ENCODE measurements at places on chromosomes 7 and 10.

DNA sequence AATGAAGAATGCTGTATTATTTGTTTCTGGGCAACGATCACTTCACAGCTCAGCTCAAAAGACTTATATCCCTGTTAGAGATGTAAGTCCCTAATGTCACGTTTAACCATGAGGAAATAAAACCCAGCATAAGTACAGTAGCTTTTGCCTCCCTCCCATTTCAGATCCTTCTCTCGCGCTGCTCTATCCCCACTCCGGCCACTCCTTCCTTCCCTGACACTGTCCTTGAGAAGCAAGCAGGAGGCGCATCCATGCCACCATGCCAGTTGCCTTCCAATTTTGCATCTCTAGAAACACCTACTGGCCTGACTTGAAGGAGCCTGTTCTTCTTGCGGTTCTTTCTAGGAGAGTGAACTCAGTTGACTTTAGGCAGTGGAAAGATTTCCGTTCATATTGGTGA is 1.2 kb downstream of the FAM180A start:
- DNase-seq, result no peak

DNA sequence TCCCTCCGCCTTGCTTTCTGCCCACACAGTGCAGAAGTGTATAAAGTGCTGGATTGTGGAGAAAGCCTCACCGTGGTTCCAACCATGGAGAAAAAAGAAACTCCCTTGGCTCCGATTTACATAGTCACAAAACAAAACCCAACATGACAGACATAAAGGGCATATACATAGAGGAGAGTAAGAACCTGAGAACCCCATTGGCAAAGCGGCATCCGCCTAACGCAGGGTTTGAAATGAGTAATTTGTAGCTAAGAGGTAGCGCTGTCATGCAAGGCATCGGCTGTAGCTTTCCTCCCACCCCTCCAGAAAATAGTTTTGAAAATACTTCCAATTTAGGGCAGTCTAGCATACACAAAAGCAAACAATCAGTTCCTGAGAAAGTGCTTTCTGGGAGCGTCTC is 126.0 kb upstream of the NRBF2 start:
- DNase-seq, result no peak

DNA sequence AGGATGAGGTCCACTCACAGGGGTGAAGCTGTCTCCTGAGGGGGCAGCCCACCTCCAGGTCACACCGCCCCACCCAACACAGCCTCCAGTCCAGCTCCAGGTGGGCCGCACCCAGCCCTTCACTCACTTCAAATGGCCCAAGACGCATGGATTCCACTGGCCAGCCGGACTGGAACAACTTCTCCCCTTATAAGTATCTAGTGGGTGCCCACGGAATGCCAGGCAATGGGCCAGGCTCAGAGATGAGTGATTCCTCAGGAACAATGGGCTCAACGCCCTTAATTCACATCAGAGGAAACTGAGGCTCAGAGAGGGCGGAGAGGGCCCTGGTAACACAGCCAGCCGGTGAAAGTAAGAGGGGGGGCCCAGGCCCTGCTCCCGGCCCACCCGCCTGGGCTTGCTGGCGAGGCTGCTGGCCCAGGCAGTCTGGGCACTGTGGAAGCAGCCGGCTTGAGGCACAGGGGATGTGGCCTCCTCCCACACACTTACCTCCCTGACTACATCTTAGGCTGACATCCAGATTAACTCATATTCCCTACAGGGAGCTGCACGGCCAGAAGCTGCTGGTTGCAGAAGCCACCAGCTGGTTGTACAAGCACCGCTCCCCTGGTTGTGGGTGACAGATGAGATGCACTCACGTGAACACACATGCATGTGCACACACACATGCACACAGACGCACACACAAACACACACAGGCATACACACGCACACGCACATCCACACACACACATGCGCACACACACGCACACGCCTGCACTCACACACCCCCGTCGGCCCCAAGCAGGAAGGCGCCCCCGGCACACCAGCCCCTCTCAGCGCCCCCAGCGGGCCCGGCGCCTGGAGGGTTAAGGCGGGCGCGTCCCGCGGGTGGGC is 1.0 kb upstream of the FAM20C start:
- no peak for DNase-seq

DNA sequence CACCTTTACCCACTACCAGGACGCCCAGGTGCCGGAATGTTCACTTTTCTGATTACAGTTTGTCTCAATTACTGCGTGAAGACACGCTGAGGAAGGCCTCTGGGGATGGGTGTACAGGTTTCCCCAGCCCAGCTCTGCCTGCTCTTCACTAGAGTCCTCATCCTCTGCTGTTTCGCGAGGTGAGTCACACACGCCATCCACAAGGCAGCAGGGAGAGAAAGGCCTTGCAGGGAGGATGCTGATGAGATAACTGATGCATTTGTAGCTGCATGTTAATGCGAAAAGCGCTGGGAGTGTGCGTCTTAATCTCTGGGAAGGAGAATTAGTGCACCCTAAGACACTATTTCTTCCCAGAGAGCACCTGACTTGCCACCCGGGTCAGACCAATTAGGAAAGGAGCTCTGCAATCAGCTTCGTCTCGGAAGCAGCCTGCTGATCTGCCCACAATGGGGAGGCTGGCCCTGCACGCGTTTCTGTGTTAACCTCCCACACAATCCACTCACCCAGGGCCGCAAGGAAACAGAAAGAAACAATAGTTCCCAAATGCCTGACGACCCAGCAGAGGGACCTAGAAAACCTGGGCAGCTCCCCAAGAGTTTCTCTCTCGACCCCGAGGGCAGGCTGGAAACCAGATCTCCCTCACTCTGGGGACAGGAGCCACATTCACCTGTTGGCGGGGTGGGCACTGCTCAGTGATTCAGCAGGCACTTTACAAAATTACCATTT is 578.7 kb downstream of the GLRX3 start:
- DNase-seq, result no peak

GRCh38 chr7:28062197-28062991 is 118.2 kb downstream of the JAZF1 start:
- DNase-seq, result peak; percentile 63
